ENCODE measurements at places on chromosomes 5 and 9.

GRCh38 chr9:93965830-93966577, 10.8 kb upstream of the BARX1 start:
- no peak for DNase-seq

- no peak for DNase-seq
Observed at GRCh38 chr9:78210841-78211301, 25.0 kb upstream of the CEP78 start.

GRCh38 chr5:86862093-86862492, 244.4 kb downstream of the COX7C start:
- DNase-seq, result no peak

DNA sequence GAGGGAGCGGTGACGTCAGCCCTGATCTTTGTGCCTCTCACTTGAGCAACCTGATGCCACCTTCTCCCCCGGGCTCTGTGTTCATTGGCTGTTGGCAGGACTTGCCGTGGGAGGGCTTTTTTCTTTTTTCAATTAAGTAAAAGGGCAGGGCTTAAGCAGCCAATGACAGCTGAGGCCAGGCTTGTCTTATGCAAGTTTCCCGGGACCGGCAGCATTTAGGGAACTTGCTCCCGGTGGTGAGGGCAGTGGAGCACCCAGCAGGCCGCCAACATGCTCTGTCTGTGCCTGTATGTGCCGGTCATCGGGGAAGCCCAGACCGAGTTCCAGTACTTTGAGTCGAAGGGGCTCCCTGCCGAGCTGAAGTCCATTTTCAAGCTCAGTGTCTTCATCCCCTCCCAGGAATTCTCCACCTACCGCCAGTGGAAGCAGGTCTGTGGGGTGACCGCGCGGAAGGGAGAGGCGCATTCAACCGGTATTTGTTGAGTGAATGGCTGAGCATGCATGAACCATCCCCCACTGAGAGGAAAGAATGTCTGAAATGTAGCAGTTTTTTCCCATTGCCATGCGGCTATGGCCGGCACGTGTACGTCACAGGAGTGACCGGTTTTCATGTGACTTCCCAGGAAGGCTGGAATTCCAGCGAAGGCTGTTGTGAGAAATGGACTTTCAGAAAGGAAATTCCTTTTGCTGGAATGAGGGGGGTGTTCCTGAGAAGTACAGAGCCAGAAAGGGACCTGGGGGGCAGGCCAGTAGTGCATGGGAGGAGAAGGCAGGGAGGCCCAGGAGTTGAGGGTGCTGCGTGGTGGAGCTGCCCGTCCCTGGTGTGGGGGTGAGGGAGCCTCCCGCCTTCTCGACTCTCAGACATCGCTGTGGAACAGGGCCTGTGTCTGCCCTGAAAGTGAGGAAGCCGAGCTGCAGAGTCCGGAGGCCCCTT, 29.0 kb downstream of the PTGES2 start:
- DNase-seq, result peak; percentile 50

DNA sequence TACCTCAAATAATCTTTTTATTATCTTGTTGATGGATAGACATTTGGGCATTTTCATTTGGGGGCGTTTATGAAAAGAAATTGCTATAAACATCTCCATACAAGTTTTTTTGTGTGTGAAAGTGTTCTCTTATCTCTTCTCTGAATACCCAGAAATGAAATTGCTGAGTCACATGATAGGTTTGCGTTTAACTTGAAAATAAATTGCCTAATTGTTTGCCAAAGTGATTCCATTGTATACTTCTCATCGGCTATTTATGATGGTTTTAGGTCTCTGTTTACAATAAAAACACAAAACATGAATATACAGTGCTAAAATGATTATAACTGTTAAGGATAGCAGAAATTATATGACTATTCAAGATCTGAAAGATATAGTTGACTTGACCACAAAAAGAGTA, 361.7 kb downstream of the TAF11L14 start:
- no peak for DNase-seq

DNA sequence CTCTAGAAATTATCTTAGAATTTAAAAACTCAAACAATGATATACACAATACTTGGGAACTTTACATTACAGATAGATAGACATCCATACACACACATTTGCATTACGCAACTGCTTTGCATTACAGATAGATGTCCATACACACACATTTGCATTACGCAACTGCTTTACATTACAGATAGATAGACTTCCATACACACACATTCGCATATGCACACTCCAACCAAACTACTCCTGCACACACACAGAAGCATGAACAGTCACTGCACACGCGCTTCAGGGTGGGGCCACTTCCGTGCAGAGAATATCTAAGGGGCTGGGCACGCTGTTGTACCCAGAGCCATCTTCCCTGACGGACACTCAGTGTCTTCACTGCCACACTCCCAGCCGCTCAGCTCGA, 7.9 kb upstream of the ADAMTS16 start:
- DNase-seq, result no peak

DNA sequence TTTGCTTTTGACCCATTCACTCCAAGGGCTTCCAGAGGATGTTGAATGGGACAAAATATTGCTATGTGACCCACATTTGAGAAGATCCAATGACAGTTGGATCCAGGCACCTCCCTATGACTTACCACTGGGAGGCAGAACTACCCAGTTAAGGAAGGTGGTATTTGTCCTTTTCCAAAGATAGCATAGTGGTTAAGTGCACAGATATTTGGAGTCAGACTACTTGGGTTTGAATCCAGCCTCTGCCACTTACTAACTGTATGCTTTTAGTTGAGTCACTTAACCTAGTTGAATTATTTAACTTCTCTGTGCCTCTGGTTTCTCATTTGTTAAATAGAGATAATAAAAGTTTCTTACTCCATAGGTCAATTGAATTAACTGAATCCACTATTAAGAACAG, 74.5 kb upstream of the PALM2AKAP2 start:
- no peak for DNase-seq

GRCh38 chr5:139645430-139645871, 2.7 kb upstream of the CXXC5 start:
- DNase-seq, result no peak

DNA sequence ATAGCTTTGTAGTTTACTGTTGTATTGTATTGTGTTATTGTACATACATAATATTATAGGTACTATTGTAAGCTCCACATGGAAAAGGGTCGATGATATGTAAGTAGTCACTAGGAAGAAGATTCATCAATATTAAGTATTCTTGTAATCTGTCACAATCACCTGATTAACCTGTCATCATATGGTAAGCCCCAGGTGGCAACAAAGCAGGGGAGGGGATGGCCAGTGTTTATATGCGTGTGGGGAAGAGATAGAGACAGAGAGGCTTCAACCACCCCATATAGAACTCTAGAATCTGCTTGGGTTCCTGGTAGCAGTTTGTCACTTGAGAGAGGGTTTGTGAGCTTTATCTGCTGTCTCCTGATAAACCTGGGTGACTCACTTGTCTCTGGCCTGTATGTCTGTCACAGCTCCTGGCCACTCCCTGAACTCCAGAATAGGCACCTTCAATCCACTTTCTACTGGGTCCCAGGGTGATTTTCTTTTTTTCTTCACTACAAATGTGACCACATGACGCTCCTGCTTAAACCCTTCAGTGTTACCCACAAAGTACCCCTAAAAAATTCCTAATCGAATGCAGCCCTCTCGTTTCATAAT, 48.9 kb upstream of the CPEB4 start:
- DNase-seq, result no peak

DNA sequence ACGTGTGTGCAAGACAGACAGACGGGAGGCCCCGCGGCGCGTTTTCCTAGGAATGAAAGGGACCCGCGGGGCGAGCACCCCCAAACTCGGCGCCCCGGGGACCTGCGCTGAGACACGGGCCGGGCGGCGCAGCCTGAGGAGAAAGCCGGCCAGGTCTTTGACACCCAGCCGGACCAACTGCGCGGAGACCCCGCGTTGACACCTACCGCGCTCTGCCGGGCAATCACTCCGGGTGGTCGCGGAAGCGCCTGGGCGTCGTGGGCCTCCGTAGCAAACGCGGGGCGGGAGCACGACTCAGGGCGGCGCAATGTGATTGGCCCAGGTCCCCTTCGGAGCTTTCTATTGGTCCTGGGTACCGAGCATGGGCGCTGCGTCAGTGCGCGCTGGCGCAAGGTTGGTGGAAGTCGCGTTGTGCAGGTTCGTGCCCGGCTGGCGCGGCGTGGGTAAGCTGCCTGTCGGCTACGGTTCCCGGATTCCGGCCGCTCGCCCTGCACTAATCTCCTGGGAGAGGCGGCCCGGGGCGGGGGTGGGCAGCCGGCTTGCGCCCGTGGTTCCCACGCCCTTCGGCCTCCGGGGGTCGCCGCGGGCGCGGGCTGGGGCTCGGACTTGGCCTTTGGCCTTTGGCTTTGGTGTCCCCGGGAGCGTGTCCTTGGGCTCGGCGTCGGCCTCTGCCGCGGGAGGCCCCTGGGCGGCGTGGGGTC, at the start of the genes FASTKD3 and MTRR:
Gene FASTKD3 (minus strand): TSS at position 259 of the 701 bp plus-strand sequence. CDS start 948 bp downstream, outside the sequence.
Gene MTRR (plus strand): TSS at position 376 of the 701 bp plus-strand sequence. CDS start 1,647 bp downstream, outside the sequence.
- peak; percentile 82 for DNase-seq

DNA sequence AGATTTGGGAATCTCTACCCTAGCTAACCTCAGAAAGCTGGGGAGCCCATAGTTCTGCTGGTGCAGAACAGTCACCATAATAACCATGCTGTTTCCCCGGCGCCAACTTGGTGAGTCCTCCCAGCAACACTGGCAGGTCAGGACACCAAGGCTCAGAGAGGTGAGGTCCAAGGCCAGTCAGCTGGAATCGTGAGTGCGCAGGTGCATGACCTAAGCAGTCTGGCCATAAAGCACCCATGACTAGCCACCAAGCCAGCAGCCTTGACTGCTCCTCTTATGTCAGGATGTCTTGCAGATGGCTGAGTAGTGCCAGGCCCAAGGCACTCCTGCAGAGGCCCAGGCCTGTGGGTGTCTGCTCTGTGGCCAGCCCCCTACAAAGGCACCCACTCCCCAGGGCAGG, 2.6 kb downstream of the RNF44 start:
- DNase-seq, result no peak

- no peak for DNase-seq
Observed at GRCh38 chr9:2790466-2790865, 53.4 kb downstream of the PUM3 start.

- DNase-seq, result no peak
Observed at GRCh38 chr5:113166852-113167366, 190.3 kb downstream of the DCP2 start.

DNA sequence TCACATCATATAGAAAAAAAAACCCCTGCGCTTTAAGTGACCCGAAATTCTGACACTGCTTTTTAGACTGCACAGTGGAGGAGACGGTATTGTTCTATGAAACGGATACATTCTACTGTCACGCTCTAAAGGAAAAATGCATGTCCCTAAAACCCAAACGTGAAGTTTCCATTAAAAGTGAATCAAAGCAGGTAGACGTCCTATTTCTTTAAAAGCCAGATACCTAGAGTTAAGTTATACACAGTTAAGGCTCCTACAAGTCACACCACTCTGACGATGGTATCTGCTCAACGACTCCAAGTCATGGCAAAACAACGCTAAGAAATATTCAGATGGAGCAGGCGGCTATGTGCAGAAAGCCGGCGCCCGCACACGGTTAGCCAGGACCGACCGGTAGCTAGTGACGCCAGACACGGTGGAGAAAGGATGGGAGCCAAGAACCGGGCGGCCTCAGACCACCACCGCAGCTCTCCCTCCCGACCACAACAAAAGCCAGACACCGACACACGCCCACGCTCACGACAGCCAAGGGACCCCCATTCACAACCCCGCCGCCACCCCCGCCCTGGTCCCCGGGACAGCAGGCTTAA, 734 bp downstream of the SKP1 start:
- DNase-seq, result no peak

DNA sequence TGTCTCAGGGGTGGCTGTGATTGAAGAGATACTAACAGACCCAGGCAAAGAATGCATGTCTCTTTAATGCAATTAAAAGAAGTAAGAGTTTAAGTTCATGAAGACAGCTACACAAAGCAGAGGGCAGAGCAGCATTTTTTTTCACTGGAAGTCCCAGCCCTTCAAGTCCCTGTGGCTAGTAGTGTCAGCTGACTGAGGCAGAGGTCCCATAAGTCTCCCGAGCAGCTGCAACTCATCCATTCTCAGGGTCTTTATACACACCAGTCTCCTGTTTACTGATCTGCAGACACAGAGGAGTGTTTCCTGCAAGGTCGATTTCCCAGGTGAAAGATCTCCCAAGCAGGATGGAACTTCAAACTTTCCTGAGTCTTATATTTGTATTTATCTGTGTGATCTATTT, 169.4 kb upstream of the GLRA1 start:
- DNase-seq, result no peak
